ENCODE measurements at places on chromosomes 2 and 18. TPM values are rescaled to one million over a fixed set of nuclear protein-coding genes. Genes with fewer than 3 reads are reported as not detected.

TMEM127 gene
- total RNA-seq: 17.3 TPM

DNA sequence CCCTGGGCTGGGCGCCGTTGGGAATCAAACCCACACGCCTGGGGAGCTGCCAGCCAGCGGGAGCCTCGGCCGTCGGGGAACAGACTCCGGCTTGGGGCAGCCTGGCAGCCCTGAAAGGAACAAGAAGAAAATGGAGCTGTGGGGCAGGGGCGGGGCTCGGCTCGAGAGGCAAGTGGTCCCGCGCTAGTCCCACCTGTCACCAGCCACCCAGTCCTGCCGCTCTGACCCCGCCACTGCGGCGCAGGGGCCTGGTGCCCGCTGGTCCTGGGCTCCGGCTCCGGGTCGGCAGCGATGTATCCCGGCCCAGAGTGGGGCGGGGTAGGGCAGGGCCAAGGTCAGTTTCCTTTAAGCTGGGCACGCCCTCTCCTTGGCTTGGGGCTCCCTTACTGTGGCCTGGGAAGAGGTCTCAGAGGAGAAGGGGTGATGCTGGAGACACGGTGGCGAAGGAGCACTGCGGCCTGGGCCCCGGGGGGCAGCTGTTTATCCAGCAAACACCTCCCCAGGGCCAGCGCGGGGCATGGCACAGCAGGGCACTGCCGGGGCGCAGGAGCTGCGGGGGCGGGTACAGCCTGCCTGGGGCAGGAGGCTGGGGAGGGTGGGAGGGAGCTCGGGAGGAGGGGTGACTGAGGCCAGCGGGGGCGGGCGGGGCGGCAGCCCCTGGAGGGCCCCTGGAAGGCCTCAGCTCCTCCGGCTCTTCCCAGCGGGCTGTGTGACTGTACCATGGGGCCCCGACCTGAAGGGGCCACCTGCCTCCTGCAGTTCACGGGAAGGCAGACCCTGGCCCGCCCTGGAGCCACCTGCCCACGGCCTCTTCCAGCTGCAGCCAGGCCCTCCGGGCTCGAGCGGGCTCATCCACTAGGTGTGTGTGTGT is 15.6 kb downstream of the ODC1 start:
- DNase-seq: no peak

DNA sequence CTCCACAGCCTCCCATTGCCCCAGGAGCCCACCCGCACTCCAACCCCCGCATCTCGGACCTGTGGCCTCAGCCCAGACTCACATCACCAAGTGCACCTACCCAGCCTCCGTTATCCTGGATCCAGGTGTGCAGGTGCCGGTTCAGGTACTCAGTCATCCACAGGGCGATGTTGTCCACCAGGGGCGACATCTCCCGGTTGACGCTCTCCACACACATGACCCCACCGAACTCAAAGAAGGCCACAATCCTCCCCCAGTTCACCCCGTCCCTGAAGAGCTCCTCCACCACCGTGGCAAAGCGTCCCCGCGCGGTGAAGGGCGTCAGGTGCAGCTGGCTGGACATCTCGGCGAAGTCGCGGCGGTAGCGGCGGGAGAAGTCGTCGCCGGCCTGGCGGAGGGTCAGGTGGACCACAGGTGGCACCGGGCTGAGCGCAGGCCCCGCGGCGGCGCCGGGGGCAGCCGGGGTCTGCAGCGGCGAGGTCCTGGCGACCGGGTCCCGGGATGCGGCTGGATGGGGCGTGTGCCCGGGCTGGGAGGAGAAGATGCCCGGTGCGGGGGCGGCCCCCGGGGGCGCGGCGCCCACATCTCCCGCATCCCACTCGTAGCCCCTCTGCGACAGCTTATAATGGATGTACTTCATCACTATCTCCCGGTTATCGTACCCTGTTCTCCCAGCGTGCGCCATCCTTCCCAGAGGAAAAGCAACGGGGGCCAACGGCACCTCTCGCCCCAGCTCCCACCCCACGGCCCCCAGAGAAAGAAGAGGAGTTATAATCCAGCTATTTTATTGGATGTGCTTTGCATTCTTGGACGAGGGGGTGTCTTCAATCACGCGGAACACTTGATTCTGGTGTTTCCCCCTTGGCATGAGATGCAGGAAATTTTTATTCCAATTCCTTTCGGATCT is 1.3 kb downstream of the BCL2 start:
- DNase-seq: peak; percentile 15

SCYGR4 gene
- total RNA-seq: not detected

DNA sequence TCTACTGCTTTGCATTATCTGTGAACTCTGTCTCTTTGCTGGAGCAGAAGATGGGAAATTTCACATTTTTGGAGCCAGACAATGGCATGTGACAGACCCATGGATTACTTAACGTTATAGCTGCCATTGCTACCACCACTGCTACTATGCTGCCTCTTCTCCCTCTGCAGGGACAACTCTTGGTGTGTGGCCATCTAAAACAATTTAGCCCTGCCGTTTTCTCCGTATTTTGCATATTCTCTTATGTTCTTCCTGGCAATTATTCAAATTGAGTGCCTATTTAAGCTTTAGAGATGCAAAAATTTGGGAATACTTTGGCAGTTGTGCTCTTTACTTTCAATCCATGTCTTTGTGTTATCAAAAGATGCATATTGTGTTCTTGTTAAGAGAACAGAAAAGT is 386.8 kb downstream of the XIRP2 start:
- DNase-seq: no peak

FER1L5 gene
- under 0.01 TPM for total RNA-seq

OR6B2 gene
- not detected for total RNA-seq

DNA sequence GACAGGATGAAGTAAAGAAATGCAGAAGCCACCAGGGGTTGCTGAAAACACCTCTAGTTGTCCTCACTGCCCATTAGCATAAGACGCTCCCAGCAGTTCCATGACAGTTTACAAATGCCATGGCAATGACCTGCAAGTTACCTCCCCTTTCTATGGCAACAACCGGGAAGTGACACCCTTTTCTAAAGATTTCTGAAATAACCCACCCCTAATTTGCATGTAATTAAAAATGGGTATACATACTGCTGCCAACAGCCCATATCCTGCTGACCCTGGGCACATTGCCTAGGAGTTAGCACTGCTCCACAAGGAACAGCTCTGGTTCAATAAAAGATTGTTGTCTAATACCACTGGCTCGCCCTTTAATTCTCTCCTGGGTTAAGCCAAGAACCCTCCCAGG is 178.3 kb upstream of the LRATD1 start:
- DNase-seq: no peak

- DNase-seq: no peak
Measured at GRCh38 chr2:224506494-224506893, 78.7 kb downstream of the CUL3 start.
